ENCODE measurements at places on chromosomes 5 and 9. TPM values are rescaled to one million over a fixed set of nuclear protein-coding genes. Genes with fewer than 3 reads are reported as not detected.

- peaks cover 71% of the 10 kb centered on the region for H3K4me1 ChIP-seq
- H3K27ac ChIP-seq: no peak overlapping the region
- no peak overlapping the region for H3K4me3 ChIP-seq
- H3K27me3 ChIP-seq: no peaks in the 10 kb centered on the region
- peaks cover 8% of the 10 kb centered on the region for H3K36me3 ChIP-seq
- DNase-seq: no peak
Observed at GRCh38 chr5:81425569-81425968, 31.6 kb upstream of the ACOT12 start.

- H3K27me3 ChIP-seq: no peaks in the 10 kb centered on the region
- no peak for DNase-seq
- no peak overlapping the region for H3K27ac ChIP-seq
- peaks cover 37% of the 10 kb centered on the region for H3K4me1 ChIP-seq
- H3K36me3 ChIP-seq: peaks cover 8% of the 10 kb centered on the region
- H3K4me3 ChIP-seq: no peak overlapping the region
Observed at GRCh38 chr5:66151030-66151429, 6.9 kb downstream of the SREK1 start.

DNA sequence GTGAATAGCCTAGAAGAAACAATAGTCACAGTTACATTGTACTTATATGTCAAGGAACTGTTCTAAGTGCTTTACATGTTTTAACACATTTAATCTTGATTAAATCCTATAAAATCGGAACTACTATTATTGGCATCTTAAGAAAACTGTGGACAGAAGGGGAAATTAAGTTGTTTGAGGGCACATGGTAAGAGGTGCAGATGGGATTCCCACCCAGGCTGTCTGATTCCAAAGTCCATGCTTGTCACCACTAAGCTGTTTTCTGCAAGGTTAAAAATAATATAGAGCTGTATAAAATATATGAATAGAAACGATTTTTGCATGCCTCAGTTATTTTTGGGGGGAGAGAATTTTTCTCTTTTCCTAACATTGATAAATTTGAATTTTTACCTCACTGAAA lies 194.6 kb upstream of the KLF9 start:
- no peak overlapping the region for H3K27ac ChIP-seq
- no peaks in the 10 kb centered on the region for H3K27me3 ChIP-seq
- H3K36me3 ChIP-seq: no peaks in the 10 kb centered on the region
- no peak for DNase-seq
- peaks cover 20% of the 10 kb centered on the region for H3K4me1 ChIP-seq

GRCh38 chr5:59428391-59428790 lies 465.1 kb downstream of the PDE4D start:
- DNase-seq: no peak
- H3K4me3 ChIP-seq: no peak overlapping the region
- H3K36me3 ChIP-seq: no peaks in the 10 kb centered on the region
- H3K4me1 ChIP-seq: peaks cover 8% of the 10 kb centered on the region

DNA sequence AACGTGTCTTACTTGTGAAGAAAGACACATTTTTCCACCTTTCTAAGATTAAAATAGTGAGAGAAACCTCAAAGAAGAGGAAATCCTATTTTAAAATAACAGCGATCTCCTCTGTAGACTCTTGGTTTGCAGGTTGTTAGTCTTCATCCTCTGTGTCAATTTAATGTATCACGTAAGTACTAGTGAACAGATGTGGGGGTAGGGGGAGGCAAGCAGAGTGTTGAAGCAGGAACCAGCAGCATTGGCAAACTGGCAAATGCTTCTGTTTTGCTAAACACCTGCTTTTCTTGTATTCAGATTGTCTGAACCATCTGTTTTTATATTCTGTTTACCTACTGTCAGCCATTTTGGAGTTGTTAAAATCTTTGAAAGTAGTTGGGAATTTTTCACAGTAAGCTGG lies 159.3 kb upstream of the TLX3 start:
- no peak for DNase-seq
- no peaks in the 10 kb centered on the region for H3K36me3 ChIP-seq
- no peak overlapping the region for H3K4me3 ChIP-seq
- no peaks in the 10 kb centered on the region for H3K27me3 ChIP-seq

GRCh38 chr5:169904508-169904907 lies 75.8 kb downstream of the INSYN2B start:
- H3K4me3 ChIP-seq: no peak overlapping the region
- H3K36me3 ChIP-seq: no peaks in the 10 kb centered on the region
- DNase-seq: no peak
- no peak overlapping the region for H3K27ac ChIP-seq

FBXL7 gene
- 28.4 TPM for total RNA-seq

GRIN1 gene
- total RNA-seq: not detected

TAF1L gene
- not detected for total RNA-seq

CORO2A gene
- 1.8 TPM for total RNA-seq
